Left forelimb (tissue), 1 donor: ENCODE measurements at places on chromosomes 4 and X.

DNA sequence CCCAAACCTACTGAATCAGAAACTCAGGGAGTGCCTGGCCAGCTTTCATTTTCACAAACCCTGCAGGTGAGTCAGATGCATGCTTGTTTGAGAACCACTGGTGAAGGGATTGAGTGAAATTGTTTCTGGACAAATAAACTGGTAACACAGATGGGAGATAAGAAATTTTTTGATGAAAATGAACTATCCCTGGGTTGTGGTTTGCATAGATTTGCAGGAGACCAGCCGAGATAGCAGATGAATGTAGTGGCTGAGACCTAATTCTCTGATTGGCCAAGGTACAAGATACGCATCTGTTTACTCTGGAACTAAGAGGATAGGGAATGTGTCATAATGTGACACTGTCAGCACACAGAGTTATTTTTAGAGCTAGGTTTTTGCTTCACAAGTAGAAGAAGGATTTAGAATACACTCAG is 117.8 kb upstream of the NOCT start:
- no peak for DNase-seq

DNA sequence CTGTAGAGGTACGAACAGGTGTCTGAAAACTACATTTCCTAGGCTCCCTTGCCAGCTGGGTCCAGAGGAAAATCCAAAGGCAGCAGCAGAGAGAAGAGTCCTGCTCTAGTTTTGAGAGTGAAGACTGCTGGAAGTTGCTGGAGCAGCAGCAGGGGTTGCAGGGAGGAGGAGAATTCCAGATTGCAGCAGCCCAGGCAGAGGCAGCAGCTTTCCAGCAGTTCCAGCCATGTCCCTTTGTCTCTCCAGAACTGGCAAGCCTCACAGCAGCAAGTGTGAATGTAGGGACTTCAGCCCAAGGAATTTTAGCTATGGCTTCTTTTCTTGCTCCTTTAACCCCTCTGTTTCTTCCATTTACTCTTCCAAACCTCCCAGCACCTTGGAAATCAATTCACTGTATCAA is 24.1 kb upstream of the STIM2 start:
- DNase-seq: no peak

- DNase-seq: no peak
These were observed 83.0 kb downstream of the EIF4E start for GRCh38 chr4:98845960-98846359.

DNA sequence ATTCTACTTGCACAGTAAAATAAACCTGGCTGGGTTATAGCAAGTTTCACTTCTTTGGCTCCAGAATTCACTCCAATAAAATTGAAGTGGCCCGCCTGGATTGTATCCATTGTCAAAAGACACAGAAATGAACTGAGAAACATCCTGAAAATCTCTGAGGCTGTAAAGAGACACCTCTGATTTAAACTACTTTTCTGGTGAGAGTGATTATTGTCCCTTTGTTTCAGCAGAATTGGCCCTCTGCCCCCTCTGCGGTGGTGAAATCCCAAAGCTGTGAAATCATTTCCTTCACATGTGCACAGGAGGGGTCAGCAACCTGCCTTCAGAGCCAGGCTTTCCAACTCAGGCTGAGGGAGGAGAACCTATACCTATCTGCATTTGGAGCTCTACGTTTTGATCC is 23.0 kb downstream of the GAB3 start:
- DNase-seq: peak; percentile 79

DNA sequence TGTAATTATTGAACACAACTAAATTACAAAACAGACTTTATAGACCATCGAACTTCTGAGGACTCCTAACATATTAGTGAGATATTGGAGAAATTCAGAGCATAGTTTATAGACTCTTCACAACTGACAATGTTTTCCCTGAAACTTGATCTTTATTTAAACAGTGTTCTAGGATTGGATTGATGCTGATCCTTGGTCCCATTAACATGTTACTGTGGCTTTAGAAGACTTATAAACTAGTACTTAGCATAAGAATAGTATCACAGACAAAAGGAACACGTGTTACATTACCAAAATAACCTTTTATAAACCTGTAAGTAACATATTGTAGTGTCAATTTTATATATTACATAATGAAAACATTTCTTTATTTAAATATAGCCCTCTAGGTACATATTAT is 689.6 kb downstream of the CCSER1 start:
- no peak for DNase-seq

DNA sequence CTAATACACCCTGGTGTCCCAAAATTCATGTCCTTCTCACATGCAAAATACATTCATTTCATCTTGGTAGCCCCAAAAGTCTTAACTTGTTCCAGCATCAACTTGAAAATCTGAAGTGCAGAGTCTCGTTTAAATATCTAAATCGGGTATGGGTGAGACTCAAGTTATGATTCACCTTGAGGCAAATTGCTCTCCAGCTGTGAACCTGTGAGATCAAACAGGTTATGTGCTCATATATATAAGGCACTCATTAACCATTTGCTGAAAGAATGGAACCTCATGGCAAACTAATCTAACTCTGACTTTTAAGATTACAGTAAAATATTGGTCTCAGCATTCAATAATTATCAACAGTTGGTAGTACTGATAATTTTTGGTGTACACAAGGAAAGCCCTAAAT is 55.5 kb downstream of the PDLIM5 start:
- DNase-seq: no peak

GRCh38 chrX:40971736-40972135 is 113.5 kb upstream of the USP9X start:
- no peak for DNase-seq
